Purkinje cell (primary cell): ENCODE measurements at places on chromosomes 4 and X. TPM values are rescaled to one million over a fixed set of nuclear protein-coding genes. Genes with fewer than 3 reads are reported as not detected.

The PRSS48 gene
- not detected in 2 replicates for polyA plus RNA-seq

The CXCL5 gene
- polyA plus RNA-seq: not detected in 2 replicates

The RADX gene
- polyA plus RNA-seq: 1.2 TPM in 1 of 2 replicates, not detected in the other

The EMCN gene
- 3.4 TPM in 1 of 2 replicates, not detected in the other for polyA plus RNA-seq

The COX7B2 gene
- polyA plus RNA-seq: not detected in 2 replicates

The REPS2 gene
- polyA plus RNA-seq: 44.5 and 54.0 TPM in 2 replicates

The F9 gene
- not detected in 2 replicates for polyA plus RNA-seq

The TMPRSS11B gene
- polyA plus RNA-seq: not detected in 2 replicates

The AFM gene
- polyA plus RNA-seq: not detected in 2 replicates

The FGF13 gene
- 25.5 TPM in 1 of 2 replicates, not detected in the other for polyA plus RNA-seq

The AASDH gene
- polyA plus RNA-seq: 27.5 and 39.6 TPM in 2 replicates

The OTC gene
- polyA plus RNA-seq: 0.15 TPM in 1 of 2 replicates, not detected in the other

The PTPN13 gene
- polyA plus RNA-seq: 53.2 and 53.9 TPM in 2 replicates

The RNF128 gene
- 9.4 and 13.6 TPM in 2 replicates for polyA plus RNA-seq

The TECRL gene
- not detected in 2 replicates for polyA plus RNA-seq

The TRPC5OS gene
- polyA plus RNA-seq: not detected in 2 replicates

The OPHN1 gene
- polyA plus RNA-seq: 4.9 and 5.7 TPM in 2 replicates
